NCI-H446 treated with DMSO at 0.1 percent for 48 hours (cell line): ENCODE measurements at places on chromosomes 1 and 21.
A peak's percentile ranks its signal among the peaks of the same experiment; 100 is the strongest.

DNA sequence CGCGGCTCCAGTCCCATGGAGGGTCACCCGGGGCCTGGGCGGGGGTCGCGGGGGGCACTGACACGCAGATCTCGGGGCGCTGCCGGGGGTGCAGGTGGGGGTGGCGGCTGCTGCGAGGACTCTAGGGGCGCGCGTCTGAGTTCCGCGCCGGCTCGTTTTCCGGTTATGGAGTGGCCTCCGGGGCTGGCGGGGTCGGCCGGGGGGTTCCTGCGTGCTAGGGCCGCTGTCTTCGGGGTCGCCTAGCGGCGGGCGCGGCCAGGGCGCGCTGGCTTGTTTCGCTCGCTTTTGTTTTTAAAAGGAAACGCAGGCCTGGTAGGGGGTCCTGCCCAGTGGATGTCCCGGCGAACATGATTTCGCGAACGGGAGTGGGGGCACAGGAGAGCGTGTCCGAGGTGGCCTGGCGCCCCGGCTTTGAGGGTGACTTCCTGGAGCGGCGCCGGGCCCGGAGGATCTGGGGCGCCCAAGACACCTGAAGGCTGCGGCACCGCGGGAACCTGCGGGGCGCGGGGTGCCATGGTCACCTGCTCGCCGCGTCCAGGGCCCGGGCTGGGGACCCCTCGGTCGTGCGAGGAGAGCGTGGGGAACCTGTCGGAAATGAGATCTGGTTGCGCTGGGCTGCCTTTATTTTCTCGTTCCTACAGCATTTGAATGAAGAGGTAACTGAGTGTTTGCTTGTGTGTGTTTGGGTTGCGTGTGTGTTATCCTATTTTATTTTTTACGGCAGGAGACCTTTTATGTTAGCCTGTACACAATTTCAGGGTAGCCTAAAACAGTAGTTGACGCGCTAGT is 618 bp downstream of the ETS2 start:
- no peak for DNase-seq

DNA sequence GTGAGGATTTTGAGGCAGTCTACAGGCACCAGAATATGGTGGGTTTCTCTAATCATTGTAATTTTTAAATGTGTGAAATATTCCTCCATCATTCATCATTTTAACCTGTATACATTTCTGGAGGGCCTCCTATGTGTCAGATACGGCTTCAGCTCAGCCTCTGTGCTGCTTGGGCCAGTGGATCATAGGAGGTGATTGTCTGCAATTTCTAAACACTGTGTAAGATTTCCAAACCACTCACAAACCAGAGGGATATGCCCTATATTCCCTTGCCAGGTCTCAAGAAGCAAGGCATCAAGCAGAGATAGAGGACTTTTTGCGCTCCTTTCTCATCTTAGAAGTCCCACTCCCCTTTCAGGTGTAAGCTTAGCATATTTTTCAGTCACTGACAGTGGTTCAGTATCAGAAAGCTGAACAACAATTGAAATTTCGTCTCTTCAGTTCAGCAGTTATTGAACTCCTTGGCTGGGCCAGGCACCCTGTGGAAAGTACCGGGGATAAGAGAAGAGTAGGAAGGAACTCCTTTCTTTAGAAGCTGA is 190.9 kb downstream of the NFIA start:
- DNase-seq, result no peak

DNA sequence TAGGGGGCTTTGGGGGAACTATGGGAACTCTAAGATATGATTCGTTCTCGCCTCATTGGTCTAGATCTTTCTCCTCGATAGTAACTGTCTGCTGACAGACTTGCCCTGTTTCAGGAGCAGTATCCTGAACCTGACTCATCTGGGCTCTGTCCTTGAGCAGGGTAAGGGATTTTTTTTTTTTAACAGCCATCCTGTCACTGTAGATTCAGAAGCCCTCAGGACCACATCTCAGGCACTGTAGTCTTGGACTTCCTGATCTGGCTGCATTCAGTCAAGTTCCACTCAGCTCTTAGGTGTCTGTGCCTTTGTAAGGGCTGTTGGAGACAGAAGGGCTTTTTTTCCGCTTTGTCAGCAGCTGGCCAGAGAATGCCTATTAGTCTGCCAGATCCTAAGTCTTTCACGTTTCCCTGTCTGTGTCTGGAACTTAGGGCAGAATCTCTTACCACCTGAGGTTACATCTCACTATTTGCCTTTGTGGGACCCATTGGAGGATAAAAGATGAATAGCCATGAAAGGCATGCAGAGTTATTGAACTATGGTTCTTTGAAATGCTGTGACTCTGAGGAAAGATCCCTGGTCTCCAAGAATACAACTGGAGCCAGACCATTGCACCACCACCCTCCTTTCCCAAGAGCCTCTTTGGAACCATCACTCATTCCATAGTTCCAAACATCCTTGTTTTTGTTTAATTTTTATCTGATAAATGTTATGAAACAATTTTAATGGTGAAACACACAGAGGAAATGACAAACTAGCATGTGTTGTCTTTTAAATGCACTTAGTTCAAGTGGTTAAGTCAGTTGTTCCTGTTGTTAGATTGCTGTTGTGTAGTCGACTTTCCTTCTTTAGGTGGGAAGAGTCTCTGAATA is 49.7 kb upstream of the MACF1 start:
- peak; percentile 45 for DNase-seq

DNA sequence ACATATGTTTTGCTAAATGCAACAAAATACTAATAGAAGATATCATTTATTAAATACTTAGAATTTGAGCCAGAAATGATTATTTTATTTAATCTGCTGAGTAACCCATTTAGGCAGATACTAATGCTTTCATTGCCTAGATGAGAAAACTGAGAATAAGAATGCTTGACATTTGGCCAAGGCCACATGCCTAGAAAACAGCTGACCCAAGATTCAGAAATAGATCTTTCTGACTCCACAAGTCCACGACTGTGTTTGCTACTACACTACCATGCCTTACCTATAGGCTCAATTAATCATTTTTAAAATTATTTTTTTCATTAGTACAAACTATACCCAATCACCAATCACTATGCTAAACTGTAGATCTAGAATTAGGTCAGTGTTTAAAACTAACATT is 129.7 kb downstream of the ATP1B1 start:
- DNase-seq, result peak; percentile 57

GRCh38 chr1:204190212-204191211 is 5.8 kb downstream of the KISS1 start:
- no peak for DNase-seq

GRCh38 chr1:235259133-235259778 is 68.7 kb downstream of the ARID4B start:
- DNase-seq, result peak; percentile 34

DNA sequence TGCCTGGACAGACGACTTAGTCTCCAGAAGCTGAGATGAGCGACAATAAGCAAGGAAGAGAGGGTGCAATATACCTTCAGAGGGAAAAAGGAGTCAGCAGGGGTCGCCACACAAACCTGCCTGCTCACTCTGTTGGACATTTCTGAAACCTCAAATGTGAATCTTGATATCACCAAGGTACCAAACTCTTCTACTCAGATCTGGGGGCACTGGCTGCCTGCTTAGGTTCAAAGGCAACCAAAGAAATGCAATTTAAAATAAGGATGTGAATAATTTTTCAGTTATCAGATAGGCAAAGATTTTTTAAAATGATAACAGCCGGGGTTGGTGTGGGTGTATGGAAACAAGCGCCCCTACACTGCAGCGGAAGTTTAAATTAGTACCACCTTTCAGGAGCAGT is 164.2 kb downstream of the HIVEP3 start:
- DNase-seq, result no peak

DNA sequence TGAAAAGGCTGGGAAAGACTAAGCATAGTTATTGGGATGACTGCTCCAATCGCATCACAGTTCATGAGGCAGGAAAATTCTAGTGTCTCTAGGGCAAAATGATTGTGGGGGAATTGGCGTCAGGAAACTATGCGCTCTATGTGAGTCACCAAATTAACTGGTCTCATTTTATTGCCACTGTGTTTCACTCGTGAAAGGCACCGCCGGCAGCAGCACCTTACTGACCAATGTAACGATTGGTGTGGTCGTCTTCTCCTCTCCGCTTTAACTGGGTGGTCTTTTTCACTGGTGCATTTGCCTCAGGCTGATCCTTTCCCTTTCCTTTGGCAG is 83.5 kb downstream of the SPAG17 start:
- no peak for DNase-seq

DNA sequence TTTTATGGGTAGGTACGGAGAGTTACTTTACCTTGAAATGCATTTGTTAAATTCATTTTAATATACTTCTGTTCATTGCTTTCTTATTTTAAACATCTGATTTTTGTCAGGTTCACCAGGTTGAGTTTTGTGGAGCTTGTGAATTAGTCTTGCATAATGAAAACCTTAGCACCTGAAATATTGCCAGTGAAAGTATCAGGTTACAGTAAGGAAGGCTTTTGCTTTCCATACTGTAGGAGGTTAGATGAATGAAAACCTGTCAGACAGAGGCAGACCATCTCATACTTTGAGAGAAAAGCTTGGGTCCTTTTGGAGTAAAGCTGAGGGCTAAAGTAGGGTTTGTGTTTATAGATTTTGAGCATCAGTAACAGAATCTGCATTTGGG is 34.7 kb downstream of the THRAP3 start:
- no peak for DNase-seq

- no peak for DNase-seq
Measured at GRCh38 chr1:51916587-51917405, 38.3 kb upstream of the NRDC start.

DNA sequence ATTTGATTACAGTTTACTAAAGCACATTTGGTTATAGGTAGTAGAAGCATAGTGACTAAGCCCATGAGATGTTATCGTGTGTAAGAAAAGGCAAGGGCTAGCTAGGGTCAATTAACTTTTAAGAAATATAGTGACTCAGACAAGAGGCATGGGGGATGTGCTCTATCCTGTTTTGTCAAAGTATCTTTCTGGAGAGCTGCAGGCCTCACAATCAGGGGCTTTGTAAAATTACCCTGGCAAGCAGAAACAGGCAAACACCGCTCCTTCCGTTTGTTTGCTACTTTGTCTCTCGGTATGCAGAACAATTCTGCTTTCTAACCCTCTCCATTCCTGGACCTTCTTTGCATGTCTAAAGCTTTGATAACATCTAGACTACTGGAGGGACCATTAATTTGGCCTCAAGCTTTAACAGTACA is 26.1 kb upstream of the ZNF697 start:
- DNase-seq, result no peak

- no peak for DNase-seq
Measured at GRCh38 chr1:93338387-93339146, 7.1 kb upstream of the DR1 start.

GRCh38 chr1:76176000-76176399 is 101.5 kb downstream of the ST6GALNAC3 start:
- no peak for DNase-seq

- no peak for DNase-seq
Measured at GRCh38 chr1:81590171-81590570, 210.6 kb upstream of the ADGRL2 start.

DNA sequence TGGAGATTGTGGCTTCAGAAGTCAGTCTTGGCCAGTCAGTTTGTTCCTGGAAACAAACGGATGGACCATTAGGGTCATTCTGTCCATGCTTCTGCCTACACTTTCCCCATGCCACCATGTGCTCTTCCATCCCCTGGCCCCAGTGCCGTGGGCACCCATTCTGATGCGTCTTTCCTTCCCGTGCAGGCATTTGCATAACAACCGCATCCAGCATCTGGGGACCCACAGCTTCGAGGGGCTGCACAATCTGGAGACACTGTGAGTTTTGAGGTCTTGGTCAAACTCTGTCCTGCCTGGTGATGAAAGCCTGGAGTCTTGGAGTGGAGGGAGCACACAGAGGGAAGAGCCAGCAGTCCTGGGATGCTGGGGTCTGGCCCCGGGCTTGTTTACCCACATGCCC is 61.1 kb downstream of the UBE2T start:
- no peak for DNase-seq

DNA sequence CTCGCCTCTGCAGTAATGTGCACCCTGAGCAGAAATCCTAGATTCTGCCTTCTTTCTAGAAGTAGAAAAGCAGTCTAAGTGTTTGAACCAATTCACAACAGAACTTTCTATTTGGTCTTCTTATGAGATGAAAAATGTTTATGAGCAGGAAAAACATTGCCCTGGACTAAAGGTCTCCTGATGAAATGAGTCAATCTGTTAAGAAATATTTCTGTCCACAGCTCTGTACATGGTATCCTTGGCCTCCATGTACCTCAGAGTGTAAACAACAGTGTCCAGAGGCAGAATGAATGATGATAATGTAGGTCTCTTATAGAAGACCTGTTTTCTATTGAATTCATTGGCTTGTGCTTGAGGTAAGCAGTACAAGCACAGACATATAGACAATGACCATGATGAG is 6.2 kb upstream of the APCS start:
- no peak for DNase-seq

DNA sequence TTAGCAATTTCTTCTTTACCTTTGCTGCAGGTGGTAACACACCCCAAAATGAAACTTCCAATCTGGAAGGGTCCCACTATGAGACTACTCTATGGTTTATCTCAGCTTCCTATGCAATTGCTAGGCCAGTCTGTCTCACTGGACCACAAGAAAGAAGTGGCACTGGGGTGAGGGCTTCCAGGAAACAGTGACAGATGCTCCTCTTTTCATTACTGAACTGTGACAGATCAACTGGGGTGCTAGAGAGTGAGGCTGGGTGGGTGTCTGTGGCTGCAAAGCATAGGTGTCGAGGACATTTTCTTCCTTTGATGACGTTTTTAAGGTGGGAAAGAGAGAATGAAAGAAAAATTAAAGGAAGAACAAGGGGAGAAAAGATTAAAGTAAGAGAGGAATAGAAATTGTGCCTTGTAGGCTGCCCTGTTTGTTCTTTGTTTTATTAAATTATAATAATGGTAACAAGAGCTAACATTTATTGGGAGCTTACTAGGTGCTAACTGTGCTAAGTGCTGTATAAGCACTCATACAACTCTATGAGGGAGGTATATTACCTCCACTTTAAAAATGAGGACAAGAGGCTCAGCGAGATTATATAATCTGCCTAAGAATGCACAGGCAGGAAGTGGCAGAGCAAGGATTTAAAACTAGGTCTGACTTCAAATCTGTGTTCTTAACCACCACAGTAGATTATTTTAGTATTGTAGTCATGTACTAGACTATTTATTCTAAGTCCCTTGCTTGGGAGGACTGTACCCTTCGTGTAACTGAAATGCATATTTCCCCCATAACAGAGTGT is 27.8 kb upstream of the DMRTA2 start:
- no peak for DNase-seq
